NCI-H1417 treated with DMSO at 0.1 percent for 48 hours (cell line): ENCODE measurements at places on chromosomes 2 and 18.

- no peak for DNase-seq
These were observed 118.2 kb downstream of the ZNF521 start for GRCh38 chr18:25233528-25234321.

DNA sequence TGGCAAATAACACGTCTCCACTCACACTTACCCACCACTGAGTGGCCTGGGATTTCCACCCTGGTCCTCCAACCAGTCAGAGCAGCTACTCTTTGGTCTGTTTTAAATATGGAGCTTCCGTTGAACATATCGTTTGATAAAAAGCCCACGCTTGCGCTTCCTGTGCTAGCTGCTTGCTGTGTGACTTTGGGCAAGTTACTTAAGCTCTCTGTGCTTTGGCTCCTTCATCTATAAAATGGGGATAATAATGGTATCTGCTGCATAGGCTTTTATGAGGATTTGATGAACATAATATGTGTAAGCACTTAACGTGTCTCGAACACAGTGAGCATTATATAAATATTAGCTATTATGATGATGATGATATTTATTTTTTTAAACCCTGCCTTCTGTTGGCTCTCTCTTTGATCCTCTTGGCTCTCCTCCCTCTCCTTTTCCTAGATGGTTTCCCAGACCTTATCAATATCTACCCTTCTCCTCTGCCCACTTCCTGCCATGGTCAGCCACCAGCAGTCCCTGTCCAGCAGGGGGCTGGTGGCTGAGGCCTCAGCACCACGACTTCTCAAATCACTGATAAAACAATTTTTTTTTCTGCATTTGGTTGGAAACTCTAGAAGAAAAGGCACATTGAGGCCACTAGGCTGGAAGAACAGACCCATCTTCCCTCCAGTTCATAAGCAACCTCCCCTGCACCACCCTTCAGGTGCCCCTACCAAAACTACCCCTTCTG, 191.9 kb downstream of the LOXHD1 start:
- no peak for DNase-seq

DNA sequence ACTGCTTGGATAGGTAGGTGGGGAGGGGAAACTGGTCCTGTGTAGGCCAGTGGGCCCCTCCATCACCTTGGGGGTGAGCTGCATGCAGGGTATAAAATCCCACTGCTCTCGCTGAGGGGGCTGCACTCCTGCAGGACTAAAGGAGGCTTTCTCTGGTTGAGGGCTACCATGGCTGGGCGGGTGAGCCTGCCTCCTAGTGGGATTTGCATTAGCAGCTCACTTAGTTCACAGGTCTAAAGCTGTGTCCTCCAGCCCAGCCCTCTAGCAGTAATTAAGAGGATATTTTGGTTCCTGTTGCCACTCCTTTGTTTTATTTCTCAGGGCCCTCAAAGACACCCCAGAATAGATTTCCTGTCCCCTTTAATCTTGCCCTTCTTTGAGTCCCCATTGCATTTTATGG, 24.6 kb downstream of the TMEM127 start:
- no peak for DNase-seq

GRCh38 chr2:175571078-175571653, 389.7 kb upstream of the ATP5MC3 start:
- peak; percentile 62 for DNase-seq

GRCh38 chr2:210461401-210461800, 15.2 kb downstream of the LANCL1 start:
- no peak for DNase-seq

DNA sequence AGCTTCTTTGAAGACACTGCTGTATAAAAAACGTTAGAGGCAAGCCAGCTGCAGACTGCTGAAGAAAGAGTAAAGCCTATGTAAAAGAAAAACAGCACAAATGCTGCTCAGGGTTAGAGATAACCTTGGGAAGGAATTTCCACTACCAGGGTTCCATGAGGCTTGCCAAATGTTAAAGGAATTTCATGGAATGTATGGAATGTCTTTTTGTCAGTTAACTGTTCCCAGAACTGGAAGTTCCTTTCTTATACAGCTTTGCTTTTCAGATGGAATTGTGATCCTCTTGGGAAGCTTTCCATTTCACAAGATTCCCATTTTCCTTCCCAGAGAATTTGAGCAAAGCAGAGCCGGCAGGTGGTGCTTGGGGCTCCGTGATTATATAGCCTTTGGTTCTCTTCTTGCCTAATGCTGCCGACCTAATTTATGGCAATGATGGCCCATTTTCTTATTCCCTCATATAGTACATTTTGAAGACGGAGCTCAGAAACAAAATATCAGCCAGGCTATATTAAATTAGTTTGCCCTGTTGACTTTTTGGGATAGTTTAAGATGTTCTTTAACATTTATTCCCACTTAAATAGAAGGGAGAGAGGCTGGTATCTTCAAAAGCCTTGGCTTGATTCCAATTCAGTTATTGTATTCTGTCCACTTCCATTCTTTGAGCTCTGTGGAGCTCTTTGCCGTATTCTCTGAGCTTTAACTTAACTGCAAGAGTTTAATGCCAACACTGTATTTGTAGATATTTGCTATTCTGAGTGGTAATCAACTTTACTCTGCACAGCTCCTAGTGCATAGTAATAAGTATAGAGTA, 162.3 kb downstream of the PHLPP1 start:
- DNase-seq: no peak

GRCh38 chr2:9250091-9250490, 43.5 kb downstream of the ASAP2 start:
- DNase-seq: no peak

GRCh38 chr2:141423124-141423523, 707.7 kb downstream of the LRP1B start:
- no peak for DNase-seq

- no peak for DNase-seq
These were observed 5.8 kb downstream of the HDAC4 start for GRCh38 chr2:239394978-239395377.

GRCh38 chr2:66805016-66805865, 370.3 kb downstream of the MEIS1 start:
- DNase-seq: no peak

- DNase-seq: no peak
These were observed 6.6 kb downstream of the OTOF start for GRCh38 chr2:26471289-26471688.

DNA sequence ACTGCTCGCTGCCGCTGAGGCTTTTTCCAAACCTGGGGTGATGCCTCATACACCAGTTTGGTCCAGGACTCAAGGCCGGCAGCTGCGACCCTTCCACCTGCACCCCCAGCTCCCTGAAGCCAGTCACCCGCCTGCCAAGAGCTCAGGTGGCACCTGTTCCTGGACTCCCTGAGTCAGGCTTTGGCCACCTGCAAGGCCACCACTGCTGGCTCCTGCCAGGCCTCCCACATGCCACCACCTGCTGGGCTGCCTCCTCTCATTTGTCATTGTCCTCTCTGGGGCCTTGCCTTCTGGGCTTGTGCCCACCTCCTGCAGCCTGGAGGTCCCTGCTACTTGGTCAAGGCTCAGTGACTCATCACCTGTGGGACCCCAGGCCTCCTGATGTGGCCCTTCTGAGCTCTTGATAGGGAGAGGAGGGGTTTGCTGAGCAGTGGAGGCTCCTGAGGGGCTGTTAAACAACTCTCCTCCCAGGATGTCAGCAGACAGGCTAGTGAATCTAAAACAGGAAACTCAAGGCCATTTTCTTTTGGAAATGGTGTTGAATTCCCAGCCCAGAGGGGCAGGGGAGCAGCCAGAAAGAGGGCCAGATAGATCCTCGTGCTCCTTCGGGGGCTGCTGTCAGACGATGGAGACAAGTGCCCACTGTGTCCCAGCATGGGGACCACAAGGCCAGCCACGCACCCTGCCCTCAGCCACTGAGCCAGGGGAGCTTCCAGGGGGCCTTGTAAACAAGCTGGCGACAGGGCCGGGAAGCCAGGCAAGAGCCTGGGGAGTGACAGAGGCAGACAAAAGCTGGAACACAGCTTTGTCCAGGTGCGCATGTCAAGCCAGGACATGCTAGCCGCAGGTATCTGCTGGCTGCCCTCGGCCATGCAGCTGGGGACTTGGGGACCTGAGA, 416.8 kb downstream of the LRATD1 start:
- DNase-seq: peak; percentile 4

DNA sequence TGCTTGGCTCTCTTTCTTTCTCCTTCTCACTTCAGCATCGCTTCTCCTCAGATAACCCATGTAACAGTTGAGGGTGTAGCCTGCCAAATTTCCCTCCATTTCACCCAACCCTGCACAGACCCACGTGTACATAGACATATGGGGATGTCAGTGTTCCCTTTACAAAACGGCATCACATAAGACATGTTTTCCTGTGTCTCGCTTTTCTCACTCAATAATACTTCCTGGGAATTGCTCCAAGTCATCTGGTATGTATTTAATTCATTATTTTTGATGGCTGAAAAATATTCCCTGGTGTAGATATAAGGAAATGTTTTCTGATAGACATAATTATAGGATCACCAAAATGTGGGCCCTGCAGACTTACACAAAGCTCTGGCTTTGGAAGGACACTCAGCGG, 176.8 kb downstream of the LOXHD1 start:
- DNase-seq: no peak

GRCh38 chr2:231987124-231987727, 25.7 kb downstream of the DIS3L2 start:
- no peak for DNase-seq

GRCh38 chr2:219570924-219571310, 422 bp downstream of the OBSL1 start:
- DNase-seq: no peak

- no peak for DNase-seq
These were observed 5.7 kb downstream of the ELAC1 start for GRCh38 chr18:50973367-50974126.

GRCh38 chr2:10646153-10646552, 43.6 kb downstream of the NOL10 start:
- DNase-seq: no peak

DNA sequence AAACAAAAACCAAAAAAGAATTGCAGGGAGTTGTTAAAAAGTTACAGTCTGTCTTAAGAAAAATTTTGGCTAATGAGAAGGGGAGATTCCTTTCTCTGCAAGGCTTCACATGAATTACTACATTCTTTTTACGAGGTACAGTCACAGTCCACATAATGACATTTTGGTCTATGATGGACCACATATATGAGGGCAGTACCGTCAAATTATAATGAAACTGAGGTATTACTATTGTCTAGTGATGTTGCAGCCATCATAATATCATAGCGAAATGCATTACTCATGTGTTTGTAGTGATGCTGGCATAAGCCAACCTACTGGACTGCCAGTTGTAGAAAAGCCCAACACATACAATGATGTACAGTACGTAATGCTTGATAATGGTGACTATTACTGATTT, 12.5 kb downstream of the SERPINB7 start:
- DNase-seq: no peak

GRCh38 chr2:217976301-217976700, 26.5 kb downstream of the TNS1 start:
- no peak for DNase-seq

DNA sequence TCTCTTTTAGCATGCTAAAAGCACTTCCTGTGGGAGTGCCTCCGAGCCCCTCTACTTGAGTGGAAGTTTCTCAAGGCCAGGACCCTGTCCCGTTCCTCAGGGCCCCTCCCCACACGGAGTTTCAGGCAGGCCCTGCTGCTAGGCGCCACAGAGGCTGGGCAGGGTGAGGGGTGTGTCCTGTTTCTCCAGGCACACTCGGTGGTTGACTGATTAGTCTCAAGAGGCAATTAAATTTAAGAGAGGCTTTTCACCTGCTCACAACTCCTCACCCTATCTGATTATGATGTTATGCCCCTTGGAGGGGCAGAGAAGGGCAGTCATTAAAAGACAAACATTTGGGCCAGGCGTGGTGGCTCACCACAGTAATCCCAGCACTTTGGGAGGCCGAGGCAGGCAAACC, 160.8 kb upstream of the HAAO start:
- no peak for DNase-seq

- DNase-seq: no peak
These were observed 42.3 kb downstream of the SLC38A11 start for GRCh38 chr2:164913011-164913410.

DNA sequence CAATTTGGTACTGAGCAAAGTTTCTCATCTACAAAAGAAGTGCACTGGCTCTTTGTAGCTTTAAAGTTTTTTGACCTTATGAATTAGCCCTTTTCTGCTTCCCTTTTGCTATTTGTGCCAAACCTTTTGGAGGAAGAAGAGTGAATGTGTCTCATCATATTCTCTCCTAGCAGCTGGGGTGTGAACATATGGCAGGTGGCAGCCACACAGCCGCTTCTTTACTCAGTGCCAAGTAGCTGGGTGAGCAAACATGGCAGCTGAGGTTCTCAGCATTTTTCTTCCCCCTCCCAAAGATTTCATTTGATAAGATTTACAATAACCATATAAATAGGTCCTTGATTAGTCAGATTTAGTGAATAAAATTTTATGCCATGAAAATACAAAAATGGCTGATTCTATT, 46.7 kb upstream of the STK17B start:
- DNase-seq: no peak

- DNase-seq: no peak
These were observed 83.8 kb downstream of the TMEM247 start for GRCh38 chr2:46563186-46563585.

DNA sequence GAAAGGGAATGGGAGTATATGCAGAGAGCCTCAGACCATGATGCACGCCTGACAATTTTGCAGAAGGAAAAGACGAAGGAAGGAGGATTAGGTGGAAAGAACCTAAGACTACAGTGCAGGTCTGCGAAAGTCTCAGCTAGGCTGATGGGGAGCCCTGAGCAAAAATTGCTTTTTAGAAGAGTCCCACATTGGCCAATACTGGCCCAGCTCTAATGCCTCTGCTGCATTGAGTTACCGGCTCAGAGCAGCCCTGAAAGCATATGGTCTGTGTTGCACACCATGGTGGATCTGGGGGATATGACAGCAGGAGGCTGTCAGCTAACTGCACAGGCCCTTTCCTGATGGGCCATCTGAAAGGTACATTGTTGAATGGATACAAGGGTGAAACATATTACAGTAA, 48.3 kb upstream of the CAVIN2 start:
- no peak for DNase-seq

GRCh38 chr2:235659767-235660322, 166.0 kb downstream of the AGAP1 start:
- no peak for DNase-seq

GRCh38 chr2:191012845-191013681, 908 bp downstream of the STAT1 start:
- no peak for DNase-seq

DNA sequence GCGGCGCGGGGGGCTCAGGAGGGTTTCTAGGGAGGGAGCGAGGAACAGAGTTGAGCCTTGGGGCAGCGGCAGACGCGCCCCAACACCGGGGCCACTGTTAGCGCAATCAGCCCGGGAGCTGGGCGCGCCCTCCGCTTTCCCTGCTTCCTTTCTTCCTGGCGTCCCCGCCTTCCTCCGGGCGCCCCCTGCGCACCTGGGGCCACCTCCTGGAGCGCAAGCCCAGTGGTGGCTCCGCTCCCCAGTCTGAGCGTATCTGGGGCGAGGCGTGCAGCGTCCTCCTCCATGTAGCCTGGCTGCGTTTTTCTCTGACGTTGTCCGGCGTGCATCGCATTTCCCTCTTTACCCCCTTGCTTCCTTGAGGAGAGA, 5.2 kb downstream of the PROC start:
- DNase-seq: no peak
